ENCODE measurements at places on chromosomes 13 and 19.
A peak's percentile ranks its signal among the peaks of the same experiment; 100 is the strongest.

GRCh38 chr19:12792051-12792852, 966 bp downstream of the JUNB start:
- DNase-seq, result peak; percentile 63

GRCh38 chr13:75766636-75767035, 130.5 kb downstream of the LMO7 start:
- DNase-seq, result no peak

GRCh38 chr13:102550507-102550906, 46.3 kb upstream of the TPP2 start:
- DNase-seq, result no peak

DNA sequence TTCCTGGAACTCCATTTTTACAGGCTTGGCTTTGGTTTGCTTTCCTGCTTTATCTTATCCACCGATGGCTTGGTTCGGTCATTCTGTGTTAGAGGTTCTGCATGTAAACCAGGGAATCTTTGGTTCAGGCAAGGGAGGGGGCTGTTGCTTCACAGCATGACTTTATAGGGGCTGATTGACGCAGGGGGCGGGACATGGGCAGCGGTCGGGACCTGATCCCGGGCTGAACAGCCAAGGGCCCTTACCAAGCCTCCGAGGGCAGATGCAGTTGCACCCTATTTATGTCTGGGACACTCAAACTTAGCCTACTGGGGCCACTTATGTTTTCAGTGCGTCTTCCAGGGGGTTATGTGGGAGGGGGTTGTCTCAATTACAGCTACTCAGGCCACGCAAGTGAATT, 312.4 kb downstream of the ZNF536 start:
- DNase-seq, result no peak

- no peak for DNase-seq
Observed at GRCh38 chr13:18992791-18993190, 188.8 kb downstream of the TUBA3C start.

GRCh38 chr19:1057176-1057855, 9.7 kb upstream of the ARHGAP45 start:
- DNase-seq, result no peak

DNA sequence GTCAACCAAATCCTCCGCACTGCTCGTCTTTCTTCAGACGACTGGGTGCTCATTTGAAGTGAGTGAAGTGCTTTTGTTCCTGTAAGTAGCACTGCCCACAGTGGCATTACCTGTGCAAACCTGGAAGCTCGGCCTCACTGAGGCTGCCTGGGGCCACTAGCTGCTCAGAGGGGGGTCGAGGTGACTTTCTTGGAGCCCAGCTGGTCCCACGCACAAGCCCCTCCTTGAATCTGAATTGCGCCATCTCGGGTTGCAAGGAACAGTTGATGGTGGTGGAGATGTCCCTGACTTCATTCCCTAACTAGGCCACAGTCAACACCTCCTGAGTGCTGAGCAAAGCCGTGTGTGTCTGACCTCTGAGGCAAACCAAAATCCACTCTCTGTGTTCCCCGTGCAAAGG, 79.3 kb upstream of the GPR183 start:
- no peak for DNase-seq

- DNase-seq, result peak; percentile 96
Observed at GRCh38 chr19:6744381-6745301, 5.2 kb downstream of the TRIP10 start.

DNA sequence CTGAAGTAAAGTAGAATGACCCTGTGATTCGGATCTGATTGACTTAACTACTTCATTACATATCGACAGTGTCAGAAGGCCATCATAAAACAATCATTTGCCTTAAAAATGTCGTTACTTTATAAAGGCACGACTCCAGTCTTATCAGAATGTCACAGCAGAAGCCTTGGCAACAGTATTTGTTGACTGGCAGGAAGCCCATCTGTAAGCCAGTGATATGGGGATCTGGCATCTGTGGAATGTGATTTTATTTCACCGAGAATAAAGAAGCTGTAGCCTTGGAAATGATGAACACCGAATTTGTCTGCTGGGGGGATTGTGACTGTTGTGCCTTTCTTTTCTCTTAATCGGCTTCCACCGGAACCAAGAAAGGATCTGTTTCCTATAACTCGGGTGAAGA, 362.5 kb downstream of the TDRD3 start:
- DNase-seq, result peak; percentile 29

- DNase-seq, result no peak
Observed at GRCh38 chr13:98374750-98375149, 197.7 kb upstream of the RNF113B start.

GRCh38 chr13:110771194-110771593, 57.7 kb downstream of the ING1 start:
- DNase-seq, result no peak
